Brain (organoid and tissue), 16 donors: ENCODE measurements at places on chromosomes 7 and 10. TPM values are rescaled to one million over a fixed set of nuclear protein-coding genes. Genes with fewer than 3 reads are reported as not detected.

COL13A1 gene
- polyA plus RNA-seq: 0.46 TPM

PTCD1 gene
- polyA plus RNA-seq: 5.1 TPM

DNA sequence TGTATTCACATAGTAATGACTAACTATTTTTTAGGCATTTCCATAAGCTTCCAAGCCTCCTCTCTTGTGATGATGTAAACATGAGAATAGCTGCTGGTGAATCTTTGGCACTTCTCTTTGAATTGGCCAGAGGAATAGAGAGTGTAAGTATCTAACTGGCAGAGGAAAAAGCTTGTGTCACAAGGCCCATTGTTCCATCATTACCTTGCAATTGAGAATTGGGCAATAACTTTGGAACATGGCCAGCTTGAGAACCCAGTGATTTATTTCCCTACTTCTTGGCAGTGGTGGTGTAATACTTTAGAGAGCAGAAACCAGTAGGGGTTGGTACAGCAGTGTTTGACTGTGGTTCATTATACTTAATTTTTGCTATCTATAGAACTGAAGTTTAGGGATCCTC is 12.0 kb downstream of the IFRD1 start:
- no peak for DNase-seq

DNA sequence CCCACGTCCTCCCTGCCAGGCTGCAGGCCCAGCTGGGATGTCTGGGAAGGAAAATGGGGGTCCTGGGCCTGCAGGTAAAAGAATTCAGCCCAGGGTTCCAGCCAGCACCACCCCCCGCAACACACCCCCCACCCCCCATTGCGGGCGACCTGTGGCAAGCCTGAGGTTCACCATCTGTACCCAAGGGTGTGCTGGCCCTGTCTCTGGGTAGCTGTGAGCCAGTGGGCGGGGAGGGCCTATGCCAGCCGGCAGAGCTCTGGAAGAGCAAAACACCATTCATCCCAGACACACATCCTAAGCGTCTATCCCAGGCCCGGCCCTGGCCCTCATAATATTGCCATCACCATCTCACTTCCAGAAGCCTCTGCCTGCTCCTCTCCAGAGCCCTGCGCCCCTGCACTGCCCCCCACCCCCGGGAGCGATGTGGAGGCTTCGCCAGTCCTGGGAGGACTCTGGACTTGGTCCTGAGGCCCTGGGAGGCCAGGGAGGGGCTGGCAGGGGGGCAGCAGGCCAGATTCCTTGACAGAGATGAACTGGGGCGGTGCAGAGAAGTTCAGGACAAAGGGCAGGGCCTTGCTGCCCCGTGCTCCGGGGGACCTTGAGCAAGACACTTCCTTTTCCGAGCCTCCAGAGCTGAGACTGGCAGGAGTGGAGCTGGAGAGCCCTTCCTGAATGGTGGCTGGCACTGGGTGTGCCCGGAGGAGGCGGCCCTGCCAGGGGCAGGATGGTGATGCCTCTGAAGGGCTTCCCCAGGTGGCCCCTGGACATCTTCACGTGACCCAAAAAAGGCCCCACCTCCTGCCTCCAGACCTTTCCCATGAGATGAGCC is 8.7 kb upstream of the TTYH3 start:
- no peak for DNase-seq

DNA sequence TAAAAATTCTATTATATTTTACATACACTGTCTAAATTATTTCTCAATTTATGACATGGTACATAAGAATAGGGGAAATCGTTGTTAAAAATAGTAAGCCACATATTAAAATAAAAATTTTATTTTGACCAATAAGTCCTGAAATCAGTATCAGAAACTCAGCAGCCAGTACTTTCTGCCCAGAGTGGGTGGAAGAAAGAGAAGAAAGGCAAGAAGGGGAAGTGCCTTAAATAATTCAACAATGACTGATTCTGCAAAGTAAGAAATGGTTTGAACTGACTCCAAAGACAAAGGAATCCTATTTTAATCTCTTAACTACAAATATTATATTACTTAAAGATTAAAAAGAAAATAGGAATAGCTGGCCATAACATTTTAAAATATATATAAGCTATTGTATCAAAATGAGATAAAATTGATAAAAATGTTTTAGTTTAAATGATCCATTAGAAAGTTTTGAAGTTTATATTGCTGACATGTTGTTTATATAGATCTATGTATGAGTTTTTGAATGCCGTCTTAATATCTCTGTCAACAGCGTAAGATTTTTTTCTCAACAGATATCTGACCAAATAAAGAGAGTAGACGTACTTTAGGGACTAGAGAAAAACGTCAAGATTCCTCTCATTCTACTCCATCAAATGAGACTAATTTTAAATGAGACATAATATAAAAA is 30.2 kb upstream of the NRCAM start:
- DNase-seq: no peak

- DNase-seq: no peak
Measured at GRCh38 chr10:77631241-77631640, 6.4 kb downstream of the KCNMA1 start.
